ENCODE measurements at places on chromosomes 7 and 10.

DNA sequence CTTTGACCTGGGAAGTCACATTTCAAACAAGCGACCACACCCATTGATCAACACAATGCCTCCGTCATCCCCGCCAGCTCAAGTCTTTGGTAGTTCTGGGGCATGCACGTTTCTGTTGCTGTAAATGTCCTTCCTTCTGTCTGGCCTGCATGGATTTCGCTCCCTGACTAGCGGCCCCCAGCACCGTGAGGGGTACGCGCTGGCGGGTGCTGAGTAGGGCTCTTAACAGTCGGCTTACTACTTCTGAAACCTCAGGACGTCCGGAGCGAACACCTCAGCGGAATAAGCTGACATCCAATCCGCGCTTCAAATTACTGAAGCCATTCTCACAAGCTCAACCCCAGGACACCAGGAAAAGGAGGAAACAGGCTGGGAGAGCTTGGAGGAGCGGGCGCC lies 505 bp downstream of the NUDCD3 start:
- DNase-seq, result no peak

DNA sequence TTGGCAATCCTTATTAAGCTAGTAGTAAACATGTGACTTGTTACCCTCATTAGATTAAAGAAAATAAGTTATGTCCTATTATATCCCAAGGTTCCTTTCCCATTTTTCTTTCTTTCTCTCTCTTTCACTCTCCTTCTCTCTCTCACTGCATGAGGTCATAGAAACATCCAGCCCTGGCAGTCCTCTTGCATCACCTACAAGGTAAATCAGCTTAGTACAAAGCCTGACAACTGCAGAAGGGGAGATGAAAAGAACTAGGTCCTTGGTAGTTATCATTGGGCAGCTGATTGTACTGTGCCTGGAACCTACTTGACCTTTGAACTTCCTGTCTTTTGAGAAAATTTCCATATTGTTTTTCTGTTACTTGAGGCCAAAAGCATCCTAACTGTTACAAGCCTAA lies 307.9 kb upstream of the SP8 start:
- DNase-seq, result no peak

DNA sequence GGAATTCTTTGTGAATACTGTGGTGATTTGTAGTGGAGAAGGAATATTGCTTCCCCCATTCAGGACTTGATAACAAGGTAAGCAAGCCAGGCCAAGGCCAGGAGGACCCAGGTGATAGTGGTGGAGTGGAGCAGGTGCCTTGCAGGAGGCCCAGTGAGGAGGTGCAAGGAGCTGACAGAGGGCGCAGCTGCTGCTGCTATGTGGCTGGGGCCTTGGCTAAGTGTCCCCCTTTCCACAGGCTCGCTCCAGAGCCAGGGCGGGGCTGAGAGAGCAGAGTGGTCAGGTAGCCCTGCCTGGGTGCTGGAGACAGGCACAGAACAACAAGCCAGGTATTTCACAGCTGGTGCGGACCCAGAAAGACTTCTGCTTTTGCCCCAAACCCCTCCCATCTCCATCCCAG lies 162.9 kb downstream of the EGFR start:
- DNase-seq, result no peak

GRCh38 chr7:131655866-131656265 lies 99.4 kb upstream of the PODXL start:
- DNase-seq, result no peak

- DNase-seq, result peak; percentile 5
Measured at GRCh38 chr7:90816511-90817142, 220.5 kb downstream of the CDK14 start.

DNA sequence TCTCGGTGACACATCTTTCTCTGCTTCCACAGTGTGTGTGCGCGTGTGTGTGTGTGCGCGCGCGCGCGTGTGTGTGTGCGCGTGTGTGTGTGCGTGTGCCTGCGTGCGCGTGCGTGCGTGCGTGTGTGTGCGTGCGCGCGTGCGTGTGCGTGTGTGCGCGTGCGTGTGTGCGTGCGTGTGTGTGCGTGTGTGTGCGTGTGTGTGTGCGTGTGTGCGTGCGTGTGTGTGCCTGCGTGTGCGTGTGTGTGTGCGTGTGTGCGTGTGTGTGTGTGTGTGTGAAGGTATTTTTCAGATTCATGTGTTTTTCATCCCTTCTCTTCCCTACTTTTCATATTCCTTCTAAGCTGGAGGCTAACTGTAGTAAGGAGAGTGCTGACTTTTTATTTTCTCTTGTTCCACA lies 148.4 kb downstream of the CREB5 start:
- peak; percentile 7 for DNase-seq

DNA sequence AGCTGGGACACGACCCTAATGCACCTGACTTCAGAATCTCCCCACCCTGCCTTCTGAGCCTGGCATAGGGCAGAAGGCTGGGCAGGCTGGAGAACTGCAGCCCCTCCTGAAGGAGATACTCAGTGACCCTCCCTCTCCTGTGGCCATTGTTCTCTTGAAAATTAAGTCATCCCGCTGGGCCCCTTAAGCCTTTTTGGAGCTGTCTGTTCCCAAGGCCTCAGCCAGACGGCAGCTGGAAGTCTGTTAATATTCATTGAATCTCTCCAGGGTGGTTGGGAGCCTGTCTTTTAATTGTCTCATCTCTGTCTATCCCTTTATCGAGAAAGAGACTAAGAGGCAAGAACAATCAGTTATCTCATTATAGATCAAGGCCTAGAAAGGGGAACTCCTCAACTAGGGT lies 118.1 kb upstream of the PCBD1 start:
- DNase-seq, result no peak

GRCh38 chr7:87574630-87575029 lies 26.1 kb downstream of the ABCB1 start:
- DNase-seq, result peak; percentile 22

DNA sequence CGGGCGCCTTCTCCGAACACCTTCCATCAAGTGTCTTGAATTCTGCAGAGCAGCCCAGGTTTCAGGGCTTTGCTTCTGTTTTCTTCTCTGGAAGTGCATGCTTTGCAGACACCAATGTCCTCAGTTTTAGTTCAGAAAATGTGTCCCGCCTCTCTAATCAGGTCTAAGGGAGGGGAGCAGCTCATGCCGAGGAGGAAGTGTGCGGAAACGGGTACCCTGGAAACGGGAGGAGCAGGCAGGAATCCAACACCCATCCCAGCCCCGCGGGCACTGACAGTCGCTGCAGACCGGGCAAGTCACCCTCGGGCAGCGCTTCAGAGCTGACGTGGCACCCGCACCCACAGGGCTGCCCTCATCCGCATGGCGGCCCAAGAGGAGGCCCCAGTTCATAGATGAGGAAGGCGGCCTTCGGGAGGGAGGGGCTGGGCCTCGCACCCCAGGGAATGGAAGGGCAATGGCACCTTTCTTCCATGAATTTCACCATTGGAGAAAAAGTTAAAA lies 338.7 kb downstream of the DNAJB6 start:
- no peak for DNase-seq

- DNase-seq, result no peak
Measured at GRCh38 chr7:50214771-50215170, 89.7 kb upstream of the IKZF1 start.
